ENCODE measurements at places on chromosomes 4 and X.

- DNase-seq, result no peak
Observed at GRCh38 chrX:69032601-69033000, 132.7 kb downstream of the PJA1 start.

- no peak for DNase-seq
Observed at GRCh38 chr4:93409035-93409434, 419.5 kb upstream of the ATOH1 start.

DNA sequence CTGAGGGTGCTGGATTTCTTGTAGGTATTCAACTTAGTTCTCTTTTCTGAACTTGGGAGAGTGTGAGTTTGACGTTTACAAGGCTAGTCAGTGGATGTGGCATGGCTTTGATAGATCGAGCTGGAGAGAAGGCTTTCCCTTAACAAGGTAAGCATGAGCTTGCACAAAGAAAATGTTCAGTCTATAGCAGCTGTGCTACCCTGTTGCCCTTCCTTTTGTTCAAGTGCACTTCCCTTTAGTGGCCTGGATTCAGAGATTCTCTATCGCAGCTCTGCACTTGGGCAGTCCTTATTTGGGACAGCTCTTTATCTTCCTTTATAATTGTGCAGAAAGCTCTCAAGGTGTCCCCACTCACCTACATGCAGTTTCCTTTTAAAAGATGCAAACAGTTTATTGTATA is 198.0 kb downstream of the ARHGAP24 start:
- DNase-seq, result no peak

DNA sequence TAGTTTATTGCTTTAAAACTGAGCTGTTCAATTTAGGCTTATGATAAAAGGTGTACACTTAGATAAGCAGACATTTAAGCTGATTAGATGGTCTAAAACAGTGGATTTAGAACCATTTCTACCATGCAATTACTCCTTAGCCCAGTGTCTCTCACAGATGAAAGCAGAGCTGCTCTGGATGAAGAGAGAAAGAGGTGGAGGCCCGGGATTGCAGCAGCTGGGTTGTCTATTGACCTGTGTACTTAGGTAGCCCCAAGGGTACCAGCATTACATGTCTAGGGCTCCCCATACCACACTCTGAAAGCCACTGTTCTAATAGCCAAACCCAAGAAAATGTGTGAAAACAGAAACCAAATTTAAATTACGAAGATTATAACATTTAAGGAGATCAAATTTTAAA is 86.0 kb upstream of the GIMD1 start:
- DNase-seq, result no peak

DNA sequence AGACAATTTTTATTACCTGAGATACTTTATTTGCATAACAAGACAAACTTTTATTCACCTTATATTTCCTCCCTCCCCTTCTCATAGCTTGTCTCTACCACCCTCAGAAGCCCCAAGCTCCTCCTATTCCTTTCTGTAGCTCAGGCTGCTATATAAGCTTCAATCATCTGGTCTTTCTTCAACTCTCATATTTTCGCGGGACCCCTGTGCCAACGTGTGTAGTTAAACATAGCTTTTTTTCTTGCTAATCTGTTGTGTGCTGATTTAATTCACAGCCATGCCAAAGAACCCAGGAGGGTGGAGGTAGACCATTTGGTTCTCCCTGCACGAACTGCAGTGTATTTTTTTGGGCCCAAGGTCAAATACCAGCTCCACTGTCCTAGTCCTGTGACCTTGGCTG is 21.1 kb upstream of the CD38 start:
- DNase-seq, result no peak

DNA sequence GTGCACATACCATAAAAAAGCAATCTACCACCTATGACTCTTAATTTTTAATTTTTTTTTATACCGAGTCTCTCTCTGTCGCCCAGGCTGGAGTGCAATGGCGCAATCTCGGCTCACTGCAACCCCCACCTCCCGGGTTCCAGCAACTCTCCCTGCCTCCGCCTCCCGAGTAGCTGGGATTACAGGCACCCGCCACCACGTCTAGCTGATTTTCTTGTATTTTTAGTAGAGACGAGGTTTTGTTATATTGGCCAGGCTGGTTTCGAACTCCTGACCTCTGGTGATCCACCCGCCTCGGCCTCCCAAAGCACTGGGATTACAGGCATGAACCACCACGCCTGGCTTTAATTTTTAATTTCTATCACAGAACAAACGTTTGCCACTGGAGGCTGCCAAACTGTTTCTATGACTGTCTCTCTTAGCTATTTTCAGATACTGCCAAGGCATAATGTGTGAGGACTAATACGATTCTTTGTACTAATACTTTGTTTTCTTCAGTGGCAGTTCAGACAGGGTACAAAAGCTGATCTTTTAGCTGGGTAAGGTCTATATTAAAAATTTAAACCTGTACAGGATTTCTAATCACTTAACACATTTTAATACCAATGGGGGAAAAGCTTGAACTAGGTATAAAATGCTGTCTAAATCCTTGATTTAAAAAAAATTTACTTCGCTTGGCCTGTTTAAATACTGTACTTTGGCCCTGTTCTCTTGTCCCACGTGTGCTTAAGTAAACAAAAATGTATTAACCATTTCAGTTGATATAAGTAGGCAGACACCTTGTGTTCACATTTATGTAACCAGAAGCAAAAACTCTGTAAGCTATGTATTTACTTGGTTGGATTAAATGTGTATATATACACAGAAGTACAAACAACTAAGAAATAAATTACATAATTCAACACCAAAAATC is 2.3 kb downstream of the PGRMC2 start:
- DNase-seq, result no peak

DNA sequence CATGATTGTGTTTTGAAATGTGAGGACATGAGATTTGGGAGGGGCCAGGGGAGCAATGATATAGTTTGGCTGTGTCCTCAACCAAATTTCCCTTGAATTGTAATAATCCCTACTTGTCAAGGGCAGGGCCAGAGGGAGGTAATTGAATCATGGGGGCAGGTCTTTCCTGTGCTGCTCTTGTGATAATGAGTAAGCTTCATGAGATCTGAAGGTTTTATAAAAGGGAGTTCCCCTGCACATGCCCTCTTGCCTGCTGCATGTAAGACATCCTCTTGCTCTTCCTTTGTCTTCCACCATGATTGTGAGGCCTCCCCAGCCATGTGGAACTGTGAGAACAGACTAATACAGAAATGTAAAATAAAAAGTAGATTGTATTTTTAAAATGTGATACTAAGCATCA is 1294.9 kb downstream of the ADGRL3 start:
- no peak for DNase-seq

DNA sequence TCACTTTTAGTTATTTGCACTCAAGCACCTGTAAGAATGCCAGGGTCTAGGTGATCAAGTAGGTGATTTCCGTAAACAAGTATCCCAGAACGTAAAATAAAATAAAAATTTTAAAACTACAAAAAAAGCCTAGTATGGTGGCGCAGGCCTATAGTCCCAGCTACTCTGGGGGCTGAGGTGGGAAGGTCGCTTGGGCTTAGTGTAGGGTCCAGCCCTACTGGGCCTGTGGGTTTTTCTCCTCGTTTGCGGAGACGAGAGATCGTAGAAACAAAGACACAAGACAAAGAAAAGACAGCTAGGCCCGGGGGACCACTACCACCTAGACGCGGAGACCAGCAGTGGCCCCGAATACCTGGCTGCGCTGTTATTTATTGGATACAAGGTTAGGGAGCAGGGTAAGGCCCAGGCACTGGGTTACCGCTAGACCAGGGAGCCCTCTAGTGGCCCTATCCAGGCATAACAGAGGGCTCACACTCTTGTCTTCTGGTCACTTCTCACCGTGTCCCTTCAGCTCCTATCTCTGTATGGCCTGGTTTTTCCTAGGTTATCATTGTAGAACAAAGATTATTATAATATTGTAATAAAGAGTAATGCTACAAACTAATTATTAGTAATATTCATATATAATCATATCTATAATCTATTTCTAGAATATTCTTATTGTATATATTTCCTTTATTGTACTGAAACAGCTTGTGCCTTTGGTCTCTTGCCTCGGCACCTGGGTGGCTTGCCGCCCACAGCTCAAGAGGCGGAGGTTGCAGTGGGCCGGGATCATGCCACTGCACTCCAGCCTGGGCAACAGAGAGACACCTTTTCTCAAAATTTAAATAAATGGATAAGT is 38.4 kb downstream of the SAGE1 start:
- DNase-seq, result peak; percentile 17

- DNase-seq, result no peak
Observed at GRCh38 chr4:40193016-40193571, 3.7 kb upstream of the RHOH start.

GRCh38 chr4:32226733-32227132 is 1506.6 kb downstream of the PCDH7 start:
- no peak for DNase-seq

DNA sequence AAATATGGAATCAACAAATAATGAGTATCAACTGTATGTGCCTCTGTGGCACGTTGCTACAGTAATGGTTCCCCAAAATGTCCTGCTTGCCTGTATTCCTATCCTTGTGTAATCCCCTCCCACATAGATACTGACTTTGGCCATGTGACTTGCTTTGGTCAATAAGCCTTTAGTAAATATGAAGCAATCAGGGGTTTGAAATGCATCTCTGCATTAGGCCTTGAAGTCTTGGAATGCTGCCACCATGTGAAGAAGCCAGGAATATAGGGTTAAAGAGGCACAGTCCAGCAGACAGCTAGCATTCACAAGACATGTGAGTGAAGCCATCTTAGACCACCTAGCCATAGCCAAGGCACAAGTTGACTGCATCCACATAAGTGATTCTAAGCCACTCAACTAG is 190.9 kb downstream of the GABRB1 start:
- no peak for DNase-seq

DNA sequence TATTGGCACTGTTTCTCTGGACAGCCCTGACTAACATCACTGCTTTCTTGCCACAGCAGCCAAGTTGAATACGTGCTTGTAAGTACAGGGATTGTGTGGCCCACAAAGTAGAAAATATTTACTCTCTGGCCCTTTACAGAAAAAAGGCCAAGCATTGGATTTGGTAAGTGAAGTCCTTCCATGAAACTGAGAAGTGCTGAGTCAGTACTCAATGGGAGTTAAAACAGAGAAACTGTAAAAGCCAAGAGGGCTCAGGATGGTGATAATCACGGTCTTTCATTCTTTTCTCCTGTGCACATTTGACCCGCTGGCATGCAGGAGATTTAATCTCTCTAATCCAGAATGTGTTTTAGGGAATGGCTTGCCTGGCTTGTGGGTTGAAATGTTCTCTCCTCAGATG is 46.1 kb downstream of the TBL1X start:
- no peak for DNase-seq

DNA sequence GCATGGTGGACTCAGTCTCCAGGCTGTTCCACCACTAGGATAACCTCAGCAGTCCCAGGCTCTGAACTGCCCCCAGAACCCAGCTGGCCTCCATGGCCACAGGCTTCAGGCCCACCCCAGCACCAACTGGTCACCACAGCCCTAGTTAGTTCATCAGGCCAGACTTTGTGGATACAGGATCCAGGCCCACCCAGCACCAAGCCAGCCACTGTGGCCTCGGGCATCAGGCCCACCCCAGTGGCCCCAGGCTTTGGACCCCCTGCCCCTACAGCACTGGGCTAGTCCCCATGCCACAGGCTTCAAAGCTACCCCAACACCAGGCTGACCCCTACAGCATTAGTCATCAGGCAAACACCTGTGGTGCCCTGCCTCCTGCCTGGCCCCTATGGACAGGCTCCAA is 50.0 kb downstream of the ZCCHC13 start:
- DNase-seq, result no peak

- DNase-seq, result no peak
Observed at GRCh38 chr4:7654550-7655445, 220.1 kb upstream of the PSAPL1 start.

- DNase-seq, result peak; percentile 52
Observed at GRCh38 chrX:24259544-24260240, 54.2 kb downstream of the SUPT20HL2 start.

DNA sequence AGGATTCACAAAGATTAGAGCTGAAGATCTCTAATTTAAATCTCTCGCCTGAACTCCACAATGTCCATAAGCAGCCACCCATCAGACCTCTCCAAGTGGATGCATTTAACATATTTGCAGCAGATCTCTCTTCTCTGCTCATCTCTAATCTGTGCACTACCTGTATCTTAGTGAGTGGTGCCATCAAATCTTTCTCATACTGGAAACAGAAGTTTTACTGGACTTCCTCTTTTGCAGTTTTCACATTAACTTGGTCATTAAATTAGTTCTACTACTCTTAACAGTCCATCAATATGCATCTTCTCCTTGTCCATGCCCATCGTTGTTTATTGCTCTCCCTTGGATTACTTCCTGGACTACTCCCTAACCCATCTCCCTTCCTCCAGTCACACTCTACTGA is 488.5 kb downstream of the IL15 start:
- DNase-seq, result no peak

Data from uterus (tissue), 4 donors.